ENCODE measurements at places on chromosomes 16 and 17.

- DNase-seq, result peak; percentile 68
These were observed 6.9 kb upstream of the CES3 start for GRCh38 chr16:66954097-66954659.

DNA sequence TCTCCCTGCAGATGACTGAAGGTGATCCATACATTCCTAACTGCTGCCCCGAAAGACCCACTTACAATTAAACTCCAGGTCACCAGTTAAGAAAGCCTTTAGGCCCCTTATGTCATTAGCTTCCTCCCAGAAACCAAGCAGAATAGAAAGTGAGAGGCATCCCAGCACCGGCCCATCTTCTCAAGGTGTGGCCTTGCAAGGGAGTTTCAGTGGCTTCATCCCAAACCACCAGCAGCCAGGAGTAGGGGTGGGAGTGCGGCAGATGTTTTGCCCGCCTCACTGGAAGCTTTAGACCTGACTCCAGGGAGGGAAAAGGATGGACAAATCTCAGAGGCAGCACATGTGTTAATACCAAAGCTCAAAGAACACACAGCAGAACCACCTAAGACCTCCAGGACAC lies 5.1 kb downstream of the ZFHX3 start:
- no peak for DNase-seq

GRCh38 chr16:8849411-8850011 lies 19.3 kb downstream of the CARHSP1 start:
- no peak for DNase-seq

GRCh38 chr16:85206472-85207356 lies 94.4 kb upstream of the CIBAR2 start:
- no peak for DNase-seq

- DNase-seq, result no peak
These were observed 5.9 kb upstream of the LYZL6 start for GRCh38 chr17:35949401-35949800.

DNA sequence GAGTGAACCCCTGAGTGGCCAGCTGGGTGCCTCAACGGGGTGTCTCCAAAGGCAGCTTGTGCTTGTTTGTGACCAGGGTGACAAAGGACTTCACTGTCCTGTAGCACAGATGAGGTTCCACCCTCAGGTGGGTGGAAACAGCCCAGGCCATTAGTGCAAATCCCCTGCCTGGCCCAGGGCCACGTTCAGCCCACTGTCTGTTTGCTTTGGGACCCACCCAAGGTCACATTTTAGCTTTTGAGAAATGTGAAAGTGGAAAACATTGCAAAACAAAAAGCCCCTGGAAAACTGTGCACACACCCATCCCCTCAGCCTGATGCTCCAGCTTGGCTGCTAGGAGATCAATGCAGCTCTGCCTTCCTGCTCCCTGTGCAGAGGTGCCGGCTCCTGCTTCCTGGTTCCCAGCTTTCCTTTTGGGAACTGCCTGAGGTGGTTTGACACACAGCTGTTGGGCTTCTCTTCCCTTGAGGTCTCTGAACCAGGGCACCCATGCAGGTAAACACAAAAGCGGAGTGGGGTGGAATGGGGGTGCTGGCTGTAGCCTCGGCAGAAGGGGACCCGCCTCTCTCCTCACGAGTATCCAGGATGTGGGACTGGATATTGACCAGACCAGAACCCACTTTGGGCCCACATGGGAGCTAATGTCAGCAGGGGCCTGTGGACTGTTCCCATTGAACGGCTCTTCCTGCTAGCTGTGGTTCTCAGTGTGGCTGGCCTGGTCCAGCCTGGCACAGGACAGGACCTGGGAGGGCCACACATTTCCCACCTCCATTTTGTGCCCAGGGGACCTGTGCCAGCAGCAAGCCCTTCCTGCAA lies 7.9 kb upstream of the SPHK1 start:
- no peak for DNase-seq

DNA sequence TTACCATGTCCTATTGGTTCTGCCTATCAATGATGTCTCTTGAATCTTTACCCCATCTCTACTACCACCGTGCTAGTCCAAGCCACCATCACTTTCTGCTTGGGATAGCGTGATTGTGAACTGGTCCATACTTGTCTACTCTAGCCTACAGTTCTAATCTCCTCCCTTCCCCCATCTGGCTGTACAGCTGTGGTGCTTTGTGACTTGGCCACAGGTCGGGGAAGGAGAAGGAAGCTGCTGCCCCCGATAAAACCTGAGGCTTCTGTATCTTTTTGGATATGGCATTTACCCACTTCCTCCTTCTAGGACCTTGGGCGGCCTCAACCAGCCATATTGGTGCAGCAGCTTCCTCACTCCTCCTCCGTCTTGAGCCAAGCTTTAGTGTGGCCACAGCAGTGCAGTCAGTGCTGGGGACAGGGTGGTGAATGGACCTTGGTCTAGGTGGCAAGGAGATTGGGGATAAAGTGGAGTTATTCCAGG lies 314 bp upstream of the ITGA2B start:
- DNase-seq, result no peak

DNA sequence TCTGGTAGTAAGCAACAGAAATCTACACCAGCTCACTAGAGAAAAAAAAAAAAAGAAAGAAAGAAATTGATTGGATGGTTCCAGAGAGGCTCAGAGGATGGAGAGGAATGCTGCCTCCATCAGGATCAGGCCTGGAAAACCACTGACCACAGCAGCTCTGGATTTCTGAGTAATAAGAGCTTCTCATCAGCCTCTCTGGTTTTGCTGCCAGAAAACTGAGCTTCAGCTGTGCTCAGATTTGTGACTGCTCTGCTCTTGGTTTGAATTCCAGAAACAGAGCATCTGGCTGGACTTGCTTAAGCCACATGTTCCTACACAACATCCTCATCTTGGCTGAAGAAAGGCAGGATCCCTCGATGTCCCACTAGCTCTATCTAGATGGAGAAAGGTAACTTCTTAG lies 25.9 kb downstream of the IRX6 start:
- DNase-seq, result no peak

GRCh38 chr16:87391324-87391949 lies 699 bp upstream of the MAP1LC3B start:
- DNase-seq, result no peak

- DNase-seq, result peak; percentile 16
These were observed 178.3 kb downstream of the MRTFB start for GRCh38 chr16:14249291-14250032.

- DNase-seq, result no peak
These were observed 18.5 kb downstream of the CYTH1 start for GRCh38 chr17:78763561-78763960.

DNA sequence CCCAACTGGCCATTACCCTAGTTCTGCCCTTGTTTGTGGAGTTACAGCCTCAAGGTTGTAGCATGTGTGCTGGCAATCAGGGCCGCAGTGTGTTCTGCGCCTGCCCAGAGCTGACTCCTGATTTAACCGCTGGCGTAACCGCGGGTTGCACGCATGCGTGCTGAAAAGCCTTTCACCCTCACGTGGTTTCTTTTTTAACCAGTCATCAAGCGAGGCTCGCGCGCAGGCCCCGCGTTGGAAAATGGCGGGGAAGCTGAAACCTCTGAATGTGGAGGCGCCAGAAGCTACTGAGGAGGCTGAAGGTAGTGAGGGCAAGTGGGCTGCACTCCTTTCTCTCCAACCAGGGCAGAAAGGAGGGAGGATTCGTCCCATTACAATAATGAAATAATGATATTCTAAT lies at the start of gene SYCE1L:
Gene SYCE1L, plus strand, starts transcription at position 198 of the 400 bp plus-strand sequence. Its CDS starts 44 bp downstream, at position 242.
- no peak for DNase-seq

DNA sequence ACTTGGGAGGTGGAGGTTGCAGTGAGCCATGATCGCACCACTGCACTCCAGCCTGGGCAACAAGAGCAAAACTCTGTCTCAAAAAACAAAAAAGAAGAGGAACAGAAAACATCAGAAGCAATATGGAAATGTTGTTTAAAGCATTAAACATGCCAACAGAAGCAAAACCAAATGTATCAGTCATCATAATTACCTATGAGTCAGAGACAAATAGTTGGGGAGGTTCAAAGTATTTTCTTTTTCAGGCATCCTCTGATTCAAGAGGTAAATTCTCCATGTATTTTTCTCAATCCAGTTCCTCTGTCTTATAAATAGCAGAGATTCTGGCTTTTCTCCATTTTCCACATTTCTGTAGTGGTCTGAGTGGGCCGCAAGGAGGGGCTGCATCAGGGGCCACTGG lies 2.1 kb upstream of the TM4SF5 start:
- no peak for DNase-seq

DNA sequence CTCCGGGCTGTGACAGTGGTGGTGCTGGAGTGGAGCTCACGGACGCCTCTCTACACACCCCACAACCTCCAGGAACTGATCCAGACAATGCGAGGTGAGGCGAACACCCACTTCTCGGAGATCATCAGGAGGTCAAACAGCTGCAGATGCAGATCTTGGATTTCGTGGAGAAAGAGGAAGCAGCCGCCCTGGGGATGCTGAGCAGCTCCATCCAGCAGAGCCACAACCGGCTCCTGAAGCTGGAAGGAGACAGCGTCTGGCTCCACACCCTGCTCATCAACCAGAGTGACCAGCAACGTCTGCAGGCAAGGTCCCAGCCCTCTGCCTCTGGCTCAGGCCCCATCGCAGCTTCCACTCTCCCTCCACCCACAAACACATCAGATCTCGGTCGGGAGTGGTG lies 13.2 kb upstream of the SLC16A5 start:
- DNase-seq, result no peak

Data from NT2/D1 (cell line).